CMK (cell line): ENCODE measurements at places on chromosomes 3 and 15.

GRCh38 chr3:98010194-98010882 is 24.8 kb downstream of the GABRR3 start:
- no peak for DNase-seq

DNA sequence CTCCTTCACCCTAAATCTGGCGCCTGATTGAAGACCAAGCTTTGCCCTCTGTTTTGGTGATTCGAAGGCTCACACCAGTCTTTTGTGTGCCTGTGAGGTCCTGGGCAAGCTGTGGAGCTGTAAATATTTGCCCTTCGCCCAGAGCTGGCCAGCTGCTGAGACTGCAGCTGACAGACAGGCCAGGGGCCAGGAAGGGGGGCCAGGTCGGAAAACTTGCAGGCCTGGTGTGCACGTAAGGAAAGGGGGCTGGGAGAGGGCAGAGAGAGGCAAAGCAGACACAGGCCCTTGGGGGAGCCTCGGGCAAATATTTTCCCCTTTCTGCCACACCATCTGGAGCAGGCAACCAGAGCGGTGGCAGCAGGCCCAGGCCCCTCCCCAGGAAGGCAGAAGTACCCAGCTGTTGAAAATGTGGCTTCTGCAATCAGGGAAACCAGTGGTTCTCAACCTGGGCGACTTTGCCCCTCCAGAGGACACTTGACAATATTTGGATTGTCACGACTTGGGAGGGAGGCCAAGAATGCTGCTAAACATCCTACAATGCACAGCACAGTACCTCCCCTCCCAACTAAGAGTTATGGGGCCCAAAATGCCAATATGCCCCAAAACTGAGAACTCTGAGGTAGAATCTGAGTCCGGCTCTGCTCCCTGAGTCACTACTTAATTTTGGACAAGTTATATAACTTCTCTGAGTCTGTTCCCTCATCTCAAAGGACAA is 2.5 kb downstream of the PDZRN3 start:
- DNase-seq: no peak

- peak; percentile 93 for DNase-seq
Measured at GRCh38 chr3:143084856-143085731, 34.5 kb upstream of the CHST2 start.

DNA sequence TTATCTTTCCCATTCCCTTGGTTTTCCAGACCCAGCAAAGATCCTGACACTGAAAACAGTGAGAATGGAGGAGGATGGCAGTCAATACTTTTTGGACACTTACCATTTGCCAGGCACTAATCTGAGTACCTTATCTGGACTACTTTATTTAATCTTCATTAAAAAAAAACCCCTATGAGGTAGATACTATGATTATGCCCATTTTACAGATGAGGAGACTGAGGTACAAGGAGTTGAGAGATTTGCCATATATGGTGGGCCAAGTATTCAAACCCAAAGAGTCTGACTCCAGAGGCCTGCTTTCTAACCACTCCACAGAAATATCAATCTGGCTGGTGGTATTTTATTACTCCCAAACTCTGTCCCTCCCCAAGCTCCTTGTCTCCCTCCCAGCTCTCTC is 19.6 kb downstream of the HCN4 start:
- no peak for DNase-seq

DNA sequence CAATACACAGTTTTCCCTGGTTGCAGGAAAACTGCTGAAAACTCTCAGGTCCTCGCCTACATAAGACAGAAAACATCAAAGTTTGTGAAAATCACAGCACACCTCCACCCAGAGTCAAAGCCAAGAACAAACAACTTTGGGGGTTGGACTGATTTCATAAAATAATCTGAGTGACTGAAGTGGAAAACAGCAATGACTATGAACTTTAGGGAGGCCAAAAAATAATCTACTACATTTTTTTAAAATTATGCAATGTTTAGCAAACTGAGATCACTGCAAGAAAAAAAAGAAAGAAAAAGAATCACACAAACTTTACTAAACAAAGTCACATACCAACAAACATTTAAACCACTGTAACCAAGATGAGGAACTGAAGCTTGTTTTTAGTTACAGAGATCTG is 15.9 kb upstream of the FOXP1 start:
- DNase-seq: no peak

GRCh38 chr3:41690766-41691563 is 270.9 kb downstream of the ULK4 start:
- peak; percentile 38 for DNase-seq

DNA sequence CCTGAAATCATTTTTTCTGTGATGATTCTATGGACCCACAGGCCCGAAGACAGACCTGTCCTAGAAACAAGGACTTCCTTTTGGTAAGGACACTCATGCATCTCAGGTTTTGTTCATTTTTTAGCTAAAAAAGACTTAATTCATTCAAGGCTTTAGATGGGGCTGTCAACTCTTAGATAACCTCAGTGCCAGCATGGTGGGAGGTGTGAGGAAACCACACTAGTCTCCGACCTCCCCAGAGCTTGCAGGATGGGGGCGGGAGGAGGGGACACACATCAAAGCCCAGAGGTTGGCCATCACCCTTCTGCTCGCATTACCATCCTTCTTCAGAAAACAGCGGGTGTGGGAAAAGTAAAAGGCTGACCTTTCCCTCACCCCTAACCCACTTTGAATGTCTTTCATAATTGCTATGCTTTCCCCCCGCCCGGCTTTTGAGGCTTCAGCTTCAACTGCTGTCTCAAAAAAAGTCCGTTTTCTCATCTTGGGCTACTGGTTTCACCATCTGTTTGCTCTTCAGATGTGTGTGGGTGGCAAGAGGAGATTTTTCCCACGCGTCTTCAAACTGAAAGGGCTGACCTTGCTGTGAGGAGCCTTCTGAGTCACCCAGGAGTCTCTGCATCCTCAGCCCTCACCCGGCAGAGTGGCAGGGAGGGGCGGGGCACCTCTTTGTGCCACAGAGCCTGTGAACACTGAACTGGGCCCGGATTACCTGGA is 27.6 kb upstream of the CXCR6 start:
- DNase-seq: no peak

DNA sequence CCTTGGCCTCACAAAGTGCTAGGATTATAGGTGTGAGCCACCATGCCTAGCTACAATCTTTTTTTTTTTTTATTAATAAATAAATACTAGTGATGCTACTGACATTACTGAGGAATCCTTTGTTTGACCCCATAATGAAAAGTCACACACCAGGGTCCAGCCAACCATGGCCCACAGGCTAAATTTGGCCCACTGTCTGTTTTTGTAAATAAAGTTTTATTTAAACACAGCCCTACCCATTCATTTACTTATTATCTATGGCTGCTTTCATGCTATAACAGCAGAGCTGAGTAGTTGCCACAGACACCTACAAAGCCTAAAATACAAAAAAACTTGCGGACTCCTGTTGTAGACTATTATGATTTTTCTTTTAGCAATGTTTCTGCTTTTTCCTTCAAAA is 7.4 kb downstream of the INTS14 start:
- DNase-seq: no peak

- no peak for DNase-seq
Measured at GRCh38 chr3:50442945-50443579, 60.4 kb downstream of the CACNA2D2 start.

GRCh38 chr3:195565716-195566115 is 18.0 kb downstream of the APOD start:
- no peak for DNase-seq

GRCh38 chr3:170727754-170728153 is 141.9 kb upstream of the SLC7A14 start:
- no peak for DNase-seq

- no peak for DNase-seq
Measured at GRCh38 chr3:36362216-36362615, 18.1 kb upstream of the STAC start.

DNA sequence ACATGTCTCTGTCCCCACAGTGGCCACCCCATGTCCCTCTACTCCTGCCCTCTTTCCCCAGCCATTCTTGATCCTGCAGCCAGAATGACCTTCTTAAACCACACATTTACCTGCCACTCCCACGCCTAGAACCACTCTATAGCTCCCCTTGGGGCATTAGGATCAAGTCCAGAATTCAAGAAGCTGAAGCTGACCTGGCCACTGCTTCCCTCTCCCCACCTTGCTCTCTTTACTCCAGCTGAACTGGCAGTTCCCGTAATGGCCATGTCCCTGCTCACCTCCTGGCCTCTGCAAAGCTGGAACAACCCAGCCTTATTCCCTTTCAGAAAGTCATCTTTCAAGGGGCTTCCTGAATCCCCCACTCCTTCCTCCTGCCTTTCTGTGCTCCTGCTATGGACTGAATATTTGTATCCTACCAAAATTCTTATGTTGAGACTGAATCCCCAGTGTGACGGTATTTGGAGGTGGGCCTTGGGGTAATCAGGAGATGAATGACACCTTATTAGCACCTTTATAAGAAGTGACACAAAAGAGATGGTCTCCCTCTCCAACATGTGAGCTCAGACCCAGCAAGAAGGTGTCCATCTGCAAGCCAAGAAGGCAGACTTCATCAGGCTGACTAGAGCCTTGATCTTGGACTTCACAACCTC is 3.8 kb downstream of the CSRNP1 start:
- DNase-seq: no peak

GRCh38 chr3:127422663-127423375 is 135.0 kb upstream of the PRR20G start:
- no peak for DNase-seq

DNA sequence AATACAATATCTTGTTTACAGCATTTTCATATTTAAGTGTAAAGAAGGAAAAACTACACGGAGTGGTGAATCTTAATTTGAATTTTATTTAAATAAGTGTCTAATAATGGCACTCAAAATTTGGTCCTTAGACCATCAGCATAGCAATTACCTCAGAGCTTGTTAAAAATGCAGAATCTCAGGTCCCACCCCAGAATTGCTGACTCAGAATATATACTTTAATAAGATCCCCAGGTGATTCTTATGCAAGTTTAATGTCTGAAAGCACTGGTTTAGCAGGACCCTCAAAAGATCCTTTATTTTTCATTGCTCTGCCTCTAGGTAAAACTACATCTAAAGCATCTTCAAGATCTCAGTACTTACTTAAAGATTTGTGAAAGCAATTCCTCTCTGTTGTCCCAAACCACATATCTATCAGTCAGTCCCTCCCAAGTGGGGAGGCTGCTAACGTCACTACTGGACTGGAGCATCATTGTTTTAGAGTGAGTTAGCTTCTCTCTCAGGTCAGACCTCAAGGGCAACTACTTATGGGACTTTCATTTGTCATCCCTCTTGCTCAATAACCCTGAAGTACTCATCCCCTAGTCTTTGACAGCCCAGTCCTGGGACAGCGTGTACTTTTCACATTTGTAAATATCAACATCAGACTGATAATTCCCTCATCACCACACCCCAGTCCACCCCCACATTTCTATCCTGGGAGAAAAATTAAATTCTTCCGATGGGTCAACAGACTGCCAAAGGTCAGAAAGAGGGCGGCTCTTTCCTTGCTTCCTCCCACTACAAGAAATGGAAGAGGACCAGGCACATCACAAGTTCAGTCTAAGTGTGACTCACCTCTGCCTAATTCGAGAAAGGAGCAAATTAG is 76.7 kb downstream of the CBLB start:
- no peak for DNase-seq

DNA sequence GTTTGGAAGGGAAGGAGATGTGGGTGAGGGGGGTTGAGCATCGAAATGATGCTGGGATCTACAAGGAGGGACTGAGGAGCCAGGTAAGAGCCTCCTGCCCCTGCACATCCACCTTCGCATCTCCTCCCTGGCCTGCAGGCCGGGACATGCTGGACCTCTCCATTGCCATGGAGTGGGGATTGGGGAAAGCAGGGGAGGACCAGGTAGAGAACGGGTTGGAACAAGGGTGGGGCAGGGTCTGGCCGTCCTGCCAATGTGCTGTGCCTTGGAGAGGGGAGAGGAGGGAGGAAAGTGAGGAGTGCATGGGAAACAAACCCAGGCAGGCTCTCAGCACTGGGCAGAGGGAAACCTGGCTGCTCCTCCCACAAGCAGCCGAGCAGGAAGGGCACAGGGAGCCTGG is 10.6 kb downstream of the PLA2G4B start:
- no peak for DNase-seq

DNA sequence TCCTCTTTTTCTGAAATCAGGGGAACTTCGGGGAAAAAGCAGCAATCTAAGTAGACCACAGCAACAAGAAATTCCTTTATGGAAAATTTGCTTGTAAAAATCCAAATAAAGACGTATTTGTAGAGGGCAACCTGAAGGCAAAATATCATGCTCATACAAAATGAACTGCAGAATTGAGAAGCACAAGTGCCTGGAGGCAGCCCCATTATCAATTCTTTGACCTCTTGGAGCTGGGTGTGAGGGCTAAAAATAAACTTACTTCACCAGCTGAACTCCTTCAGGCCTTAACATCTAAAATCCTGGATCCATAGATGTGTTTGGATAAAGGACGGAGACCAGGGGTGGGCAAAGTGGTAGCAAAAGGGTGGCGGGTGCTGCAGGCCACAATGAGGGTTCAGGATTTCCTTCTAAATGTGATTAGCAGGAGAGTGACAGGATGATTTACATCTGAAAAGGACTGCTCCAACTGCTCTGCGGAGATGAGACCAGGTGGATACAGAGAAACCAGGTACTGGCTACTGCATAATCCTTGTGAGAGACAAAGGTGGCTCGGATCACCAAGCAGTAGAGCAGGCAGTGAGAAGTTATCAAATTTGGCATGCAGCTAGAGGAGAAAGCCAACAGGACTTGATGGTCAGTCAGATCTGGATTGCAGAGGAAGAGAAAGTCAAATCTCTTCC is 81.7 kb upstream of the TJP1 start:
- no peak for DNase-seq

DNA sequence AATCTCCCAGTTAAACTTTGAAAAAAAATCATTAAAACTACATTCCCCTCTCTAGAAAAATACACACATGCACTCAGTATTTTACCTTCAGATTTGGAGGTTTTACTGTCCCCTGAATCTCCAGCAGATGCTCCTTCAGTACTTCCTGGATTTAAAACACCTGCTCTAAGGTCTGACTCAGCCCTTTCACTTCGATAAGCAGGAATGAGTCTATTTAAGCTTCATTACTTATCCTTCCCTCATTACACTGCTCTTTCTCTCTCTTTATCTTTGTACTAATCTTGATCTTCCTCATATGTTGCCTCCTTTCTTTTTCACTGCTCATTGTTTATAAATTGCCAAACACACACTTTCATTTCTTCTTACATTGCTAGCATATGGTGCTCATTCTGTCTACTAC is 443.9 kb downstream of the DIPK2A start:
- DNase-seq: no peak

DNA sequence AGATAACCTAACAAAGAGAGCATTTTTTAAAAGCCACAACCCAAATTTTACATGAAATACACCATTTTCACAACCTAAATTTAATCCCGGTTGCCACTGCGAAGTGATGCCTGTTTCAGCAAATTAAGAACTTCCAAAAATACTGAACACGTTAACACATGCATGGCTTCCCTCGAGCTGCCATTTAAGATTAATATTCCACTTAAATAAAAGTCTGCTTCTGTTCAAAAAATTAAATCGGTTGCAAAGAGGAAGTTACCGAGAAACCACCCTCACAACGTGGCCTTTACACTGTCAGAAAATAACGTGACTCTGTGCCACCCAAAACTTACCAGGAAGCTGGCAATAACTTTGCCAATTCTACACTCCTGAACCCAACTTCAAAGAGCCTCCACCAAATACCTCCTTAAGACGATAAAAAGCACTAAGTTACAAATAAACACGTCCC is 1.2 kb downstream of the TBL1XR1 start:
- DNase-seq: no peak

GRCh38 chr3:33439546-33440327 is 468 bp downstream of the UBP1 start:
- no peak for DNase-seq
